ENCODE measurements at places on chromosomes 4 and X.

DNA sequence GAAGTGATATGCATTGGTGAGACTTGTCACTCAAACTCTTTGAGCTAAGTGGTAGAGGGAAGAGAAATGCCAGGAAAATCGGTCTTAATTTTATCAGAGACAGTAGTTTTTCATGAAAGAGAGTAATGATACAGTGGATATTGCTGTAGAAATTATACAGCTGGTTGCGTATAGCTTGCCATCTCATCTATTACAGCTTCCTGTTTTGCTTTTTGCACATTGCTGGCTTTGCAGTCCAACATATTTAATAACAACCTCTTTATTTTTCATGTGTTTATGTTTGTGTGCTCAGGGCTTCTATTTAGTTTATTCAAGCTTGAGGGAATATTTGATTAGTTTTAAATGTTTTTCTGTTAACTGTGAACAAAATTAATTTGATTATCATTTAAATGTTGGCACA lies 11.5 kb downstream of the SMAD1 start:
- DNase-seq, result no peak

DNA sequence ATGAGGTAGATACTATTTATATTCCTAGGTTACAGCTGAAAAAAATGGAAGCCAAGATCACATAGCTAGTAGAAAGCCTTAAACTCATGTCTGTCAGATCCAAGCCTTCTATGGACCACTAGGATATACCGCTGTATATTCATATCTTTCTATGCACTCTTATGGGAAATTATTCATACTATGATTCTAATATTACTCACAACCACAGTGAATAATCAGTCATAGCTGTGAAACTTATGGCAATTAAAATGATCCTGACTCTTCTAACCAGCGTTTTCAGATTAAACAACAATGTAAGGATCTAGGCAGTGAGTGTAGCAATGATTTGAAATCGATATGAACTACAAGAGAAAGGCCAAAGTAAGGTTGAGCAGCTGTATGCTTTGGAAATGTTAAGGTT lies 111.0 kb downstream of the RASGEF1B start:
- no peak for DNase-seq

DNA sequence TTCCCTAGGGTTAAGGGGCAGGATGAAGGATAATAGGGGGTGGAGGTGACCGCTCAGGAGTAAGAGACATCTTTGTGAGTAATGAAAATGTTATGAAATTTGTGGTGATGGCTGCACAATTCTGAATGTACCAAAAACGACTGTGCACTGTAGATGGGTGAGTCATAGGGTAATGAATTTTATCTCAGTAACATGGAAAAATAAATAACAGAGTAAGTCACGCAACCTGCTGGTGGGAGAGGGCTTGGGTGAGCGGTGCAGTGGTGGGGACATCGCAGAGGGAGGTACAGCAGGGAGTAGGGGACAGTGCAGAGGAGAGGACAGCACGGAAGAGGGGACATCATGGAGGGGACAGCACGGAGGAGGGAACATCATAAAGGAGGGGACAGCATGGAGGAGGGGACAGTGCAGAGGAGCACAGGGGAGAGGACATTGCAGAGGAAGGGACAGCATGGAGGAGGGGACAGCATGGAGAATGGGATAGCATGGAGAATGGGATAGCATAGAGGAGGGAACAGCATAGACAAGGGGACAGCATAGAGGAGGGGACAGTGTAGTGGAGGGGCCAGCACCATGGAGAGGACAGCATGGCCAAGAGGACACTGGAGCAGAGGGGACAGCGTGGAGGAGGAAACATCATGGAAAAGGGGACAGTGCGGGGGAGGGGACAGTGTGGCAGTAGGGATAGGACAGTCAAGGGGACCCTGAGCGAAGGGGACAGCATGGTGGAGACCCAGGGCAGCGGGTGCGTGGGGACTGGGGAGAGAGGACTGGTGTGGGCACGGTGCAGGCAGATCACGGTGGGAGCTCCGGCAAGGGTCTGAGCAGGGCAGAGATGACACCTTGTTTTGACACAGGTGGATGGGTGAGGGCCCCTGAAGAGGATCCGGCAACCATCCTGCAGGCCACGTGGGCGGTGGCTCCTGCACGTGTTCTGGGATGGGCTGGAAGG lies 68.5 kb upstream of the MXD4 start:
- DNase-seq, result no peak

- DNase-seq, result no peak
These were observed 34.5 kb upstream of the SCRG1 start for GRCh38 chr4:173433447-173433846.

DNA sequence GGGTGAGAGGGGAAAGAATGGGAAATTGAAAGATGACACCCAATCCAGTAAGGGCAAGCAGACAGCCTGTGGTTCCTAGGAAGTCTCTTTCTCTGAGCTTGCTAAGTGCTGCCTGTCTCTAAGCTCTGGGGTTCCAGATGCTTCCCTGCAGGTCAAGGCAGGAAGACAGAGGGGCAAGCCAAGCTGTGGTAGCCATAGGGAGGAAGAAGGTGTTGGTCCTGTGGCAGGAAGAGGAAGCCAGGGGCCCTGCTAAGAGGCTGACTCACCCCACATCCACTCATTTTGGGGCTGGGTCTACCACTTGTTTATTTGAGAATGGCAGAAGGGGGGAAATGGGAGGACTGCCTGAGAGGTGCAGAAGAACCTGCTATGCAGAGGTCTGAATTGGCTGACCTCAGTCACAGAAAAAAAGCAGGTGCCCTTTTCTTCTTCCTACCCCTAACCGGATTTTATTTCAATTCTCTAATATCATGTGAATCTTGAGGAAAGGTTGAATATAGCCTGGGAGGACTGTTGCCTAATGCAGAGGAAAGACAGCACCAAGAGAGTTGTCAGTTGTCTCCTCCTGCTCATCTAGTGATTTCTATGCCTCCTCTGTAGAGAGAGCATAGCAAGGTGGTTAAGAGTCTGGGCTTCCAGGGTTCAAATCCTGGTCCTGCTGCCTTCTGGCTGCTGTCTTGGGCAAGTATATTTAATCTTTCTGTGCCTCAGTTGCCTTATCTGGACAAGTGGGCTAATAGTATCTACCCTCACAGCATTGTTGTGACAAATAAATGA lies 27.4 kb downstream of the HOPX start:
- no peak for DNase-seq

DNA sequence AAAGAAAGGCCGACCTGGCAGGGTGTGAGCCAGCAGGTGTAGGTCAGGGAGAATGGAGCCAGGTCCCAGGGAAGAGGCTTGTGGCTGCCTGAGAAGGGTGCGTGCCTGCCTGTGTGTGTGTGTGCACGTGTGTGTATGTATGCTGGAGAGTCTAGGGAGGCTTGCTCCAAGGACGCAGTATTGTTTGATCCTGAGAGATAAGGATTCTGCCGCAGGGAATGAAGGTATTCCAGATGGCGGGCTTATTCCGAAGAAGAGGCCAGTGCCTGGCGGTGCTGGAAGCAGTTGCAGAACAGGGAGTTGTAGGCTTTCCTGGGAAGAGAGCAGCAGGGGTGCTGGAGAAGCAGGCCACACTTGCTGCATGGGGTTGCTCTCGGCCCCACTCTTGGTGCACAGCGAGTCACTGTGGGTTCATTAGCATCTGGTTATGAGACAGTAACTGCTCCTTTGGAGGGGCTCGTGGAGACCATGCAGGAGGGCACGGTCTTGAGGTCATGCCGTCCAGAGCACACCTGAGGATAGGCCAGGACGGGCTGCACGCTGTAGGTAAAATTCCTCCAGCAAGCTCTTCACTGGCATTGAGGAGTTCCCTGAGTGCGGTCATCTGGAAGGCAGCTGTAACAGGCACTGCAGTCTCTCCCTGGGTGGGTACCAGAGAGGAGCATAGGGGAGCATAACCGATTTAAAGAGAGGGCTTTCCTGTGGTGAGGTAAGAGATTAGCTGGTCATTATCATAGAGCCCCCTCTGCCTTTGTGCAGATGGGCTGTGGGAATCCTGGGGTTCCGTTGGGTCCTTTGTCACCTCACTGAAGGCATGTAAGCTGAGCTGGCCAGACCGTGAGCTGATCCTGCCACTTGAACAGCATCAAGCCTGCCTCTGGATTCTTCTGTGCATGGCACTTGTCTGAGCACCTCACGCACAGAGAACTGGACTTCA lies 29.9 kb upstream of the MSANTD1 start:
- DNase-seq, result no peak

DNA sequence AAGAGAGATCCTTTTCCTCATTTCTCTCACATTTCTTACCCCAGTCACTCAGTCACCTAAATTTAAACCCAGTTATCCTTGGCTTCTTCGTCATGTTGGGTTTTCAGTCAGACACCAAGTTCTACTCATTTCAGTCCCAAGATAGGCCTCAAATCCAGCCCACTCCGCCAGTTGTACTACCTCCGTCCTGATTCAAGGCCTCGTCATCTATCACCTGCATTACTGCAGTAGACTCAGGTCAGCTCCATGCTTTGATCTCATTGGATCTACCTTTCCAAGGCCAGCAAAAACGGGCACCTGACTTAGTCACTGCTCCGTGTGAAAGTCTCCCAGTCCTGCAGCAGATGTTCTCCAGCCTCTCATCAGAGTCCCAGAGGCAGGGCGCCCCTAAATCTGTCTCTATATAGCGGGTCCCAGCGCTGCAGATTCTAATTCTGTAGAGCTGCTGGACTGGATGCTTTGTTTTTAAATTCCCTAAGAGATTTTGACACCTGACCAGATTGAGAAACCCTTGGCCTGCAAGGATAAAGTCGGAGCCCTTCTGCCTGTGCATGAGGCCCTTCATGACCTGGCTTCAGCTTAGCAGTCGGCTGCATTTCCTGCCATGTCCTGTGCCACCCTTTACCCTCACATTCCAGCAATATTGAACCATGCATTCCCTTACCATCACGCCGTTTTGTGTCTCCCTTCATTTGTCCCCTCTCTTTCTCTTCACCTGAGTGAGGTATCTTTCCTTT lies 53.7 kb downstream of the ZFX start:
- no peak for DNase-seq

DNA sequence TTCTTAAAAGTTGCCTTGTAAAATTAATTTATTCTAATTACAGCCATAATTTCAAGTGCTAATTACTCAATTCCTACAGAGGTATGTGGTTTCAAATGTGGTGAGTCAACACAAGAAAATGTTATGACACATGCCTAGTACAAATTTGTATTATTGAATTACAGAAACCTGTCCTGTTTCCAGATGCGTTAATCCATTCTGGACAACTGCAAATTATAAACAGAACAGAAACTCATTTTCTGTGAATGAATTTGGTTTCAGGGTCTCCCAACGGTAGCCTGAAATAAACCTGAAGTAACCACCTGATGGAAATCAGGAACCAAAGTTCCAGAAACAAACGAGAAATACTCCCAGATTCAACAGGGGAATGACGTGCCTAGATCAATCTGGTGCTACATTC lies 328.6 kb upstream of the F9 start:
- no peak for DNase-seq

DNA sequence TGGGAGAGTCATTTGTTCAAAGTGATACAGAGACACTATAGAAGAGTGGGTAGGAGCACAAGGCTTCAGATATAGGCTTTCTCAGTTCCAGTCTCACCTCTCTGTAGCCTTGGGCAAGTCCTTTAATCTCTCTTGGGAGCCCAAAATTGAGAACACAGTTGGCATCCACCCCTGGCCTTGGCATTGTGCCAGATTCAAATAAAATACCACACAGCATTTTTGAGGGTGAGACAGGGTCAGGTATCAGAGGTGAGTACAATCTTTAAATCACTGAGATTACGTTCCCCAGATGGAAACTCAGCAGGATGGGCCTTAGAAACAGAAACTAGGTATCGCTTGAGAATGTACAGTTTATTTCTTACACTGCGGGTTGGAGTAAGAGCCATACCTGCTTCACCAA lies 25.2 kb upstream of the SMIM10L2A start:
- DNase-seq, result no peak
